ENCODE measurements at places on chromosomes 7 and 10.

- peak; percentile 67 for DNase-seq
These were observed 859 bp upstream of the SMC3 start for GRCh38 chr10:110566472-110567200.

GRCh38 chr10:110762849-110763211 is 108.9 kb upstream of the PDCD4 start:
- DNase-seq = no peak

- DNase-seq = no peak
These were observed 572.5 kb upstream of the FOXK1 start for GRCh38 chr7:4109481-4110110.

GRCh38 chr10:30656233-30656632 is 26.7 kb upstream of the LYZL2 start:
- no peak for DNase-seq

- DNase-seq = no peak
These were observed 18.2 kb downstream of the ADCY1 start for GRCh38 chr7:45592230-45592991.

DNA sequence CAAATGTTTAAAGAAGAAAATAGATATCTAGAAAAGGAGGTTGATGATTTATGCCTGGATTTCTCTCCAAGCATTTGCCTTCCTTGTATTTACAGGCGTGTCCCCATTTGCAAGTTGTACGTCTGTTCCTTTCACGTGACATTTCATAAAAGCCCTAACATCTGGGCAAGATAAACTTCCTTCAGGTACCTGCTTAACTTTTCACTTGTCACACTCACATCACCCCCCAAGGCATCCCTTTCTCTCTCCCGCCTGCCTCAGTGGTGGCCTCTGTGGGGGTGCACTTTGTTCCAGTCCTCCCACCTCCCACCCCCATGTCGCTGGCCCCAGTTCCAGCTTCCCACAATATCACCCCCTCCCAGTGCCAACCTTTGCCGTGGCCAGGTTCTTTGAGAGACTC is 6.7 kb downstream of the TWIST1 start:
- no peak for DNase-seq

GRCh38 chr10:48946891-48947500 is 7.4 kb upstream of the LRRC18 start:
- DNase-seq = no peak

GRCh38 chr7:100415448-100415847 is 13.1 kb downstream of the ZCWPW1 start:
- no peak for DNase-seq

- no peak for DNase-seq
These were observed 7.4 kb downstream of the AVL9 start for GRCh38 chr7:32502728-32503127.

GRCh38 chr10:89121764-89122020 is 85.4 kb downstream of the CH25H start:
- DNase-seq = no peak

- DNase-seq = no peak
These were observed 285.1 kb upstream of the PFKP start for GRCh38 chr10:2782265-2782664.

GRCh38 chr10:122507616-122508015 is 46.3 kb downstream of the HTRA1 start:
- DNase-seq = no peak

- no peak for DNase-seq
These were observed 58.6 kb upstream of the COL13A1 start for GRCh38 chr10:69742928-69743602.

- no peak for DNase-seq
These were observed 18.3 kb upstream of the ADCYAP1R1 start for GRCh38 chr7:31033674-31034300.

DNA sequence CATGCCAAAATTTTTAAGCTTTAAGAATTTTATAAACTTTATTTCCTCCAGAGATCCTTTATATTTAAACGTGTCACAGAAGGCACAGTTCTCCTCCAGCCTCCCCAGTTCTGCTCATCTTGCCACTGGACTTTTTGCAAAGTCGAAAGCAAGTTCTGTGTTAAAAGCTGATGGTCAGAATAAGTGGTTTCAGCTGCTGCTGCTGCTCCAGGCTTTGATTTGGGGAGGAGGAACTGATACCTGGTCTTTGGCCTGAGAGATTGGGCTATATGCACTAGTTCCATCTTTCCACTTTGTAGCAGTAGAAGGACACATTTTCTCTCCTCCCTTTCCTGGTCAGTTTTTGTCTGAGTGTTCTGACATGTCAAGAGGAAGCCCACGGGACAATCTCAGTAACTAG is 435.9 kb upstream of the PHF14 start:
- DNase-seq = no peak

DNA sequence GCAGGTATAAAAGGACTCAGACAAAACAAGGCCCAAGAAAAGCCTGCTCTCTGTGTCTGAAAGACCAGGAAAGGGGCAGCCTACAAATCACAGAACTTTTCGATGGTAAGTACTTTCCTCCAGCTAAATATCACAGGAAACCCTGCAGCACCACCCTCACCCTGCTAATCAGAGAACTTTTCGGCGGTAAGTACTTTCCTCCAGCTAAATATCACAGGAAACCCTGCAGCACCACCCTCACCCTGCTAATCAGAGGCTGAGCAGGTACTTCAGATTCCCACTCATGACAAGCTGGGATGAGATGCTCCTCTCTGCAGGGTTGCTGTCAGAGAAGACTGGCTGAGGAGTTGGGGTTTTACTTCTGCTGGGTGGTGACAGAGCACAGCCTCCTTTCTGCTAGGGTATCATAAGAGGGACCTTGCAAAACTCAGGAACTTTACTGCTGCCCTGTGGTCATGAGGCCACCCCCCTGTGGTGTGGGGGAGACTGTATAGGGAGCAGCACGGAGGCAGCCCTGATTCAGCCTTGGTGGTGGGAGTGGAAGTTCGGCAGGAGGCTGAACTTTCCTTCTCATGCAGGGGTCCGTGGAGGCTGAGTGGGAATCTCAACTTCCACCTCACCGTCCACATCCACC is 7.2 kb downstream of the WDR37 start:
- no peak for DNase-seq

DNA sequence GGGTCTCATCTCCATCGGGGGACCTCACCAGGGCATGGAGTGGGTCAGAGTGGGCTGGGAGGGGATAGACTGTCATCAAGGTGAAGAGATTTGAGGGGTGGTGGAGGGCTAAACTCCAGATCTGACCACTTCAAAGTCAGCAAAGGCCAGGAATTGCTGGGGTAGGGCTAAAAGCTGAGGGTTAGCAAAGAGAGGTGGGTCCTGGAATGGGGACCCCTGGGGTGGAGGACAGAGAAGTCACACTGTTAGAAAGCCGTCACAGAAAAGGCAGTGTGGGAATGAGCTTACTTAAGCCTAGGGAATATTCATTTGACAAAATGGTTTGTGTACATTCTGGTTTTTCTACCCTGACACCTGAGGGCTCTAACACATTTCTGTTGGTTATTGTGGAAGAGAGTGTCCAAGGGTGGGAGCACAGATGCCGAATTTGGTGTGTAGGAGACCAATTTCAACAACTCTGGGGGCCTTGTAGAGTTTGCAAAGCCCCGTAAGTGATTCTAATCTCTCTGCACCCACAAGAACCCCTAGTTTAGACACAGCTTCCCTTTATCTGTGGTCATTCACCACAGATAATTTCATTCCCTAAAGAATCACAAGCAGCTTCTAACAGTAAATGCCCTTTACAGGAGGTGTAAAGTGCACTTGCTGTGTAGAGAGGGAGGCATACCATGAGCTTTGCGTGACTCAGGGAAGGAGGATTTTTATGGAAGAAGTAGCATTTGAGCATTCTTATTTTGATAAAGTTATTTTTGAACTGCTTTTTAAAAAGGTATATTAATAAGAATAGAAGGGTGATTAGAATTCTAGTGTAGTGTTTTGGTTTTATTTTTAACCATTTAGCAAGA is 6.4 kb downstream of the FBH1 start:
- DNase-seq = no peak

DNA sequence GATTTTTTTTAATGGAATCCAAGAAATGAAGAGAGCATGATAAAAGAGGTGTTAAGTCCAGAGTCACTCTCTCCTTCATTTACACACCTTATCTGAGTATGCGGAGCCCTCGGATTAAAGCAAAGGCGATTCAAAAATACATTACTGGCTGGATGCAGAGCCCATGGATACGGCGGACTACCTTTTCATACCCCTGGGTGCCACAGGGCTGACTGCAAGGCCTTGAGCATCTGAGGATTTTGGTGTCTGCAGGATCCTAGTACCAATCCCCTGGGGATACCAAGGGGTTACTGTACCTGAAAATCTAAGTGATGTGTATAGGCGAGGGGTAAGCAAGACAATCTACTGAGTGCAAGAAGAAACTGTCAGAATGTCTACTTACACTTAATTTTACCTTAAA is 20.5 kb downstream of the PIP4K2A start:
- DNase-seq = no peak

- DNase-seq = no peak
These were observed 966 bp downstream of the MALRD1 start for GRCh38 chr10:19049567-19049966.

DNA sequence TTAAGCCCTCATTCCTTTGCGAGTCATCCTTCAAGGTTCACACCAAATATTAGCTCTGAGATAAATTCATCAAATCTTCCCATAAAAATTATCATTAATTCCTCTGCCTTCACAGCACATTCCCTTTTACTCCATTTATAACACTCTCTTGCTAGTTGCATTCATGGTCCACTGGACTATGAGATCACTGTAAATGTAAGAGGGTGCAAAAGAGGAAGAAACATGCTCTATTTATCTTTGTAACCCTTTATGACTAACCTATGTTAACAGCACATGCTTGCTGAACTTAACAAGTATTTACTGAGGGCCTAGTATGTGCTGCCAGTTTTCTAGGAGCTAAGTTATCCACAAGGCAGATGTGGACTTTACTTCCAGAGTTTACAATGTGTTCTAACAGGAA is 86.7 kb upstream of the TMEM168 start:
- no peak for DNase-seq

DNA sequence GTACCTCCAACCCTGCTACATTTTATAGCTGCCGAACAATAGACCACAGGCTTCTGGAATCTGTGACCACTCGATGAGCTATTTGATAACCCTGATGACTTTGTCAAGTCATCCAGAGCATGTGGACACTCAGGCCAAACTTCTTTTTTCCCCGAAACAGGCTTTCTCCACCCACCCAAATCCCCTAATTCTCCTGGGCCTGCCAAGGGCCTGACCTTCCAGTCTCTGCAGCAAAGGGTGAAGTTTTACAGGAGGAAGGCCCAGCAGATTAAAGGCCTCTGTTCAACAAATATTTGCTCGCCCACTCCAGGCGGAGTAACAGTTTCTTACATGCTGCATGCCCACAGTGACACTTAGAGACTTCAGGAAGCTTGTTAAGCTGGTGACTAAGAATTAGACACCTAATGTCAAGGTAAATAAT is 2.0 kb downstream of the JCAD start:
- DNase-seq = no peak

- no peak for DNase-seq
These were observed 108.1 kb downstream of the ITGB8 start for GRCh38 chr7:20438694-20439376.

- DNase-seq = no peak
These were observed 156.7 kb upstream of the BET1 start for GRCh38 chr7:94160719-94161435.

GRCh38 chr7:104990983-104991382 is 23.0 kb upstream of the KMT2E start:
- DNase-seq = no peak

DNA sequence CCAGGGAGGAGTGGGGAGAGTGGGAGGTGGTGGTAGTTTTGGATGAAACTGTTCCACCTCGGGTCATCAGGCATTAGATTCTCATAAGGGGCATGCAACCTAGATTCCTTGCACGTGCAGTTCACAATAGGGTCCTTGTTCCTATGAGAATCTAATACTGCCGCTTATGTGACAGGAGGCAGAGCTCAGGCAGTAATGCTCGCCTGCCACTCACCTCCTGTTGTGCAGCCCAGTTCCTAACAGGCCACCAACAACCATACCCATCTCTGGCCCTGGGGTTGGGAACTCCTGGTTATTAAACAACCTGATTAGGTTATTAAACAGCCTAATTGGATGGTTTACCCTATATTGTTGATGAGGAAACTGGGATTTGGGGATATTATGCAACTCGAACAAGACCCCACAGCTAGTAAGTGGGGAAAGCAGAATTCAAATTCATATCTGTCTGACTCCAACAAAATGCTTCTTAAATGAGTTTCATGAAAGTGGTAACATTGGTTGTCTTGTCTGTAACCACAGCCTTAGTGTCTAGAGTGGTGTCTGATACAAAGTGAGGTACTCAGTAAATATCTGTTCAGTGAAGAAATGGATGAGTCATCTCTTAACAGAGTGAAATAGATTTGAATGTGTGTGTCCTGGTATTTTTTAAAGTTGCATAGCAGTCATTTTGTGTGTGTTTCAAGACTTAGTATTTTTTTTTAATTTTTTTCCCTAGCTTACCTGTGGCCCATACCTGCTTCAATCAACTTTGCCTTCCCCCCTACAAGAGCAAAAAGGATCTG is 101.6 kb downstream of the HECTD2 start:
- no peak for DNase-seq

Measured in NCI-H2227 treated with DMSO at 0.1 percent for 48 hours (cell line).